ENCODE measurements at places on chromosomes 1 and 21.
A peak's percentile ranks its signal among the peaks of the same experiment; 100 is the strongest.

- no peak for DNase-seq
Measured at GRCh38 chr1:169003864-169004516, 102.5 kb upstream of the ATP1B1 start.

DNA sequence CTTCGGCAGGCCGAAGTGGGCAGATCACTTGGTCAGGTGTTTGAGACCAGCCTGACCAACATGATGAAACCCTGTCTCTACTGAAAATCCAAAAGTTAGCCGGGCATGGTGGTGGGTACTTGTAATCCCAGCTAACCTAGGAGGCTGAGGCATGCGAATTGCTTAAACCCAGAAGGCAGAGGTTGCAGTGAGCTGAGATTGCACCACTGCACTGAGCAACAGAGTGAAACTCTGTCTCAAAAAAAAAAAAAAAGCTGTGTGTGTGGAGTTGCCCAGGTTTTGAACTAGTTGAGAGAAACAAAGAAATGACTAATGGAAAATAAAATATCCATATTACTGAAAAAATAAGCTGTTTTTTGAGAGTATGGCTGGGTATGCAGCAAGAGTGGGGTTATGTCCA is 100.2 kb downstream of the GTF2B start:
- DNase-seq: no peak

- no peak for DNase-seq
Measured at GRCh38 chr1:247574236-247574635, 13.9 kb upstream of the OR2G2 start.

DNA sequence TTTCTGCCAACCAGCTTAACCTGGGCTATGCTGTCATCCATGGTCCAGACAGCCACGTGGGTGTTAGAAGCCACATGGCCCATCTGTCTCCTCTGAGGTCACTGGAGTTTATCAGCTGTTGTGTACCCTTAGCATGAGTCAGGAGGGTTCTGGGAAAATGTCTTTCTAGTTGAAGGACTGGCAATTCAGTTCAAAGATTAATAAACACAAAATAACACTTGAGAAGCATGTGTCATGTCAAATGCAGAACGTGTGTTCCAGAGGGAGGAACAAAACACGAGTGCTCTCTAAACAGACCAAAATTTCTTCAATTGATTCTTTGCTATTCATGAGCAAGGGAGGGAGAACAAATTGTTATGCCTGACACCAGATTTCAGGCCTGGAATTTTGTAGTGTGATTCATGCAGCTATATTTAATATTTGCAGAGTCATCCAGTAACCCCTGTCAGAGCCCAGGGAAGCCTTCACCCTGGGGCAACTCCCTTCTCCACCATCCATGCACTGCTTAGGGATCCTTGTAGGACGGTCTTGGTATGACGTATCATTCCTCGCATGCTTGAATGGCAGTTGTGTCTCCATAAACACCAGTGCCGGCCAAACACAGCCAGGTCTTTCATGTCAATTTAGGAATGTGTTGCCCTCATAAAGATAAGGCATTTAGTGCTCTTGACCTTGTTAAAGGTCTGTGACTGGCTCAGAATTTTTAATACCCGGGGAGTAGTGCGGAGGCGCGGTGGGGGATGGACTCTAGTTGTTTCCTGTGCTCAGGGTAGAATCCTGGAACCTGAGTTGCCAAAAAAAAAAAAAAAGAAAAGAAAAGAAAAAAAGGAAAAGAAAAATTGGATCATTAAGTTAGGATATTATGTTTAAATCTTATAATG is 27.7 kb upstream of the DYRK1A start:
- no peak for DNase-seq

- no peak for DNase-seq
Measured at GRCh38 chr1:40583980-40584379, 52.5 kb downstream of the ZNF684 start.

DNA sequence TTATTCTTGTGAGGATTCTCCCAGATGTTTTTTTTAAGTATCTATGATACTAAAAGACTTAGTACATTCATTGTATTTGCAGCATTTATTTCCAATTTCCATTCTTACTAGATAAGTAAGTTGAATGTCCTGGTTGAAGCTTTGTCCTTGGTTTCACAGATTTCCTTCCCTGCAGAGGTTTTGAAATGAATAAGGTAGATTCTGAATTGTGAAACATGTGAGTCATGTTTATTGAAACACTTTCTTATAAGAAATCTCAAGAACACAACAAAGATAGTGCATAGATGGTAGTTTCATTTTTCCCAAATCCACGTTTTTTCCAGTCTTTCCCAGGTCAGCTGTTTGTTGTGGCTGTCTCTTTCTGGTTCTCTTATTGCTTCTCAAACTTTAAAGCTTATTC is 24.8 kb downstream of the GABPA start:
- no peak for DNase-seq

DNA sequence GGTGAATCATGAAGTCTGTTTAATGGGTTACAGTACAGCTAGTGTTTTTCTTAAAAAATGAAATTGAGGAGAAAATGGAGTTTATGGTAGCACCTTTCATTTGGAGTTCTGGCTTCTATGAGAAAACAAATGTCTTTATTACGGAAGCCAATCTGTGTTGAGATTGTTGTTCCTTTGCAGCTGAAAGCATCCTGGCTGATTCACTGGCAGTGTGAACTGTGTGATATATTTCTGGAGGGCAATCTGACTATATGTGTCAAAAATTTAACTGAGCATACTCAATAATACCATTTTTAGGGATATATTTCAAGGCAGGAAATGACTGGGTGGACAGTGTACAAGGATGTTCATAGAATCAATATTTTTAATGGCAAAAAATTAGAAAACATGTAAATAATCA is 46.6 kb upstream of the LYST start:
- no peak for DNase-seq

DNA sequence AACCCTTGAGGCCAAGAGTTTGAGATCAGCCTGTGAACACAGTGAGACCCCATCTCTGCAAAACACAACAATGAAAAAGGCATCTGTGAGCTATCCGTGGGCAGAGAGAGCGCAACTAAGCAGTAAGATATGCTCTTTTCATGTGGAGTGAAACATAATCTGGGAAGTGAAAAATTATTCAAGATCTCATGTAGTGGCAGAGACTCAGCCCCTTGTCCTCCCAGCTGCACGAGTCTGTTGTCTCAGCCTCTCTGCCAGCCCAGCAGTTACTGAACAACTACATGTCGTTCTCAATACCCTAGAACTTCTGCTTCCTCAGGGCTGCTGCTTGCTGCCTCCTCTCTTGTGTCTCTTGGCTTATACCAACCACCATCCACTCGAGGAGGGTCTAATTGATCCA is 61.3 kb upstream of the WDR26 start:
- DNase-seq: no peak

DNA sequence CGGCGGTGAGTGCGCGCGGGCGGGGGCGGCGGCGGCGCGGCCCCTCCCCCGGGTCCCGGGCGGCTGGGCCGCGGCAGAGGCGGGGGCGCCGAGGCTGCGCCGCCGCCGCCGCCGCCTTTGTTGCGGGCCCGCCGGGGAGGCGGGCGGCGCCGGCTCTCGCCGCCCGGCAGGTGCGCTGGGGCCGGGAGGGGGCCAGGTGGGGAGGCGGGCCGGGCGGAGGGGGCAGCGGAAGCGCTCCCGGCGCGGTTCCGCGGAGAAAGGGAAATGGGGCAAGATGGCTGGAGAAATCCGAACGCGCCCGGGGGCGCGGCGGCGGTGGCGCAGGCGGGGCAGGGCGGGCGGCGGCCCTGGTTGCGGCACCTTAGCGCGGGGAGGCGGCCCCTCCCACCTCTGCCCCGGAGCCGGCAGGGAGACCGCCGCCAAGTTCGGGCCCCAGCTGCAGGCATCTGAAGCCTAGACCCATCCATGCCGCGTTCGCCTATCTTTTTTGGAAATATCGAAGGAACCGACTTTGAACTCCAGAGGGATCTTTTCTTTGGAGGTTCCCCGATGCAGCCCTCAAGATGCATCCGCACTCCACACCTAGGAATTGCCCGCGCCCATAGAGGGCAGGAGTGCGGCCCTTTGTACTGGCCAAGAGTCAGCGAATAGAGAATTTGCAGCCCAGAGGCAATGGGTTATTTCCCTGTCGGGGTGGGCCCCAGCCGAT is 479 bp downstream of the POGK start:
- peak; percentile 23 for DNase-seq

DNA sequence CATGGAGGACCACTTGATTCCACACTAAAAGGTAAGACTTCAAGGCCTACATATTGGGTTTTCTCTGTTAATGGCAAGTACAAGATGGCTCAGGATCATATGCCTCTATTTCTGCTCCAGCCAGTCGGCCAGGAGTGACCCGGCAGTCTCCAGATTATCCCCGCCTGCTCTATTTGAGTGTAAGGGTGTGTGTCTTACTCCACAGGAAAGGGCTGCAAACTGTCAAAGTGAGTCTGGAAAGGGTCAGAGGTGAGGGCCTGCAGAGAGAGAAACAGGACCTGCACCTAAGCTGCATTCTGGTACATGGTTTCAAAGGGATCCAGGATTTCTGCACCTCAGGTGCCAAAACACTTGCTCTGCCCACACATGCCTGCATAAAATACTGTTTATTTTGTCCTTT is 9.2 kb downstream of the ZNF692 start:
- no peak for DNase-seq

DNA sequence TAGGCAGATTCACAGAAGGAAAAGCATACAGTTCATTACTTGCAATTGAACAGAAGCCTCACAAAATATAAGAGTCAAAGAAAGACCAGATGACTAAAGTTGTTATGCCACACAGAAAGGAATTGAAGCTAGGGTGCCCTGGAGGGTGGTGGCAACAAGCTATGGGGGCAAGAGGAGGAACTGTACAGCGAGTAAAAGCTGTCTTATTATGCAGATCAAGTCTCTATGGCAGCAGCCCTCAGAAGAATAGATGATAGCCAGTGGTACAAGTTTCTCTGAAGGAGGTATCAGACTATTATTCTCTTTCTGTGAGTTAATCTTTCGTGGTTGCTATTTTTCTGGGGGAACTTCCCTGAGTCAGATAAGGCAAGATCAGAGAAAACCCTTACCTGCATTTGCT is 72.2 kb downstream of the C21orf91 start:
- no peak for DNase-seq

DNA sequence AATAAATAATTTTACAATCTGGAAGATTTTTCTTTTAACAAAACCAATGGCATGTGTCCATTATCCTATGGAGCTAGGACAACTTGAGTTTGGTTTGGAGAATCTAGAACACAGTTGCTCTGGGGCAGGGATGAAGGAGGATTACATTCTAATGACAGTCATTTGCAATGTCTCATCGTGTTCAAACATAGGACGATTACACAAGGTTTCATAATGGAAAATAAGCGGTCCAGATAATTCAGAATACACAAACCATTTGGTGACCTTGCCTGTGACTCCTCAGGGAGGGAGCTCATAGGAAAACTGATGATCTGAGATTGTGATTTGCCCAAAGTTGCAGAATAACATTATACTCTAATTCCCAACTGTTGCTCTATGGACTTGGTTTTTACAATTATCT is 27.6 kb upstream of the RGL1 start:
- no peak for DNase-seq

- DNase-seq: no peak
Measured at GRCh38 chr1:157626099-157626498, 28.2 kb upstream of the FCRL4 start.

DNA sequence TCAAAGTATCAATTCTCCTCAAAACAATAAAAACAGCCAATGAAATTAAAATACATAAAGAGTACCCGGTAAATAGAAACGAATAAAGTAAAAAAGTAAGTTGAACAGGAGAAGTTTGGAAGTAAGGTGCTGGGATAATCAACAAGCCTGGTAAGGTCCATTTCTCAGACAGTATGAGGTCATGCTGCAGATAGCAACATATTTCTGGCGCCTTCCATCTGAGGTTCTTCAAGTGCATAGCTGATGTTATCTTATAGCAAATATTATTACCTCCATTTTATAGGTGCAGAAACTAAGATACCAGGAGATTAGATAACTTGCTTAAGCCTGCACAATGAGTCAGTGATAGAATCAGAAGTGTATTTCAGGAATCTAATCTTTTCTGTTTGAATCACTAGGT is 23.7 kb upstream of the CEP350 start:
- no peak for DNase-seq

DNA sequence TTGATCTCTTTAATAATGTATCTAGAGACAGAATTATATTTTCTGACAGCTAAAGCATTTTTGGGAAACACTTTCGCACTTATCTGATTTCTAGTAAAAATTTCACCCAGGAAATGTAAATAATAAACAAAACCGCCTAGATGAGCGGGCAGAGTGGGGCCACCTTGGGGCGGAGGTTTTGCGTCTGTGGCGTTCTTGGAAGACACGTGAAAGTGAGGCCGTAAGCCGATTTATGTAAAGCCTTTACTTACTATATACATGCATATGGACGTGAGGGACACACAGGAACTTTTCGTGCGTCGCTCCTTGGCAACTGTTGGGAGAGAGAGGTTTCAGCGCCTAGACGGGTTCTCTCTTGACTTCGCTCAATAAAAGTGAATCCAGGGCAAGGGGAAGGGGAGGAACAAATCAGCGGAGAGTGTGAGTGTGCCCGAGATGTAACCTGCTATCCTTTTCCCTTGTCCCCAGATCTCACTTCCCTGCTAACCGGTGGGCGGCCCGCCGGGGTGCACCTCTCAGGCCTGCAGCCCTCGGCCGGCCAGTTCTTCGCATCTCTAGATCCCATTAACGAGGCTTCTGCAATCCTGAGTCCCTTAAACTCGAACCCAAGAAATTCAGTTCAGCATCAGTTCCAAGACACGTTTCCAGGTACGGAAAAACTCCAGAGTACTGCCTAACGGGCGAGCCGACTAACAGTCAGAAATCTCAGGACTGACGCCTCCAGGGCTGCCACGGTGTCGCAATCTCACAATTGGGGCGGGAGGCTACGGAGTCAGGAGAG is 1.7 kb downstream of the HLX start:
- DNase-seq: no peak

DNA sequence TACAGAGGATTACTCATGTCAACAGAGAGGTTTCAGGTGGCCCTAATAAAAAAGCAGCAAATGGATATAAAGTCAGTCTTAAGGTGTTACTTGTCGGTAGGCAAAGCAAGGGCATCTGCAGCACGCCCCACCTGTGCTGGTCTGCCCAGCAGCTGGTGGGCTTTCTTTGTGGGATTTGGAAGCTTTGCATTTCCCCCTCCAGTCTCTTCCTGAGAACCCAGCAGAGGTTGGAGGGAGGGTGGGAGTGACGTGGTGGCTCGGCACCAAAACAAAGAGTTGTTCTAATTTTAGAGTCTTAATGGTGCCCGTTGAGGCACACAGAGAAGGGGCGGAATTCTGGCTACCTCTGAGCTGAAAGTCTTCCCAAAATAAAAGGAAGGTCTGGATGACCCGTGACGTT is 4.8 kb upstream of the PCBP3 start:
- DNase-seq: no peak

- no peak for DNase-seq
Measured at GRCh38 chr1:3522564-3523265, 68.2 kb downstream of the ARHGEF16 start.

DNA sequence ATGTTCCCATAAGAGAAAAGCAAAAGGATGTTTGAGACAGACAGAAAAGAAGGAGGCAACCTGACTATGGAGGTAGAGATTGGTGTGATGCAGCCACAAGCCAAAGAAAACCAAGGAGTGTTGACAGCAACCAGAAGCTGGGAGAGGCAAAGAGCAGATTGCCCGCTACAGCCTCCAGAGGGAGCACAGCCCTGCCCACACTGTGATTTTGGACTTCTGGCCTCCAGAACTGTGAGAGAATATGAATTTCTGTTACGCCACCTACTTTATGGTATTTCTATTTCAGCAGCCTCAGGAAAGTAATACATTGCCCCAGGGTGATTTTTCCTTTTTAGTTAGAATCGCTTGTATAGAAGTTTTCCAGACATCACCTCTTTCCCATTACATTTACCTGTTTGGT is 28.4 kb downstream of the SLAMF6 start:
- DNase-seq: no peak

Measured in NCI-H1092 (cell line).